ENCODE measurements at places on chromosomes 3 and 15. TPM values are rescaled to one million over a fixed set of nuclear protein-coding genes. Genes with fewer than 3 reads are reported as not detected.
A peak's percentile ranks its signal among the peaks of the same experiment; 100 is the strongest.

DNA sequence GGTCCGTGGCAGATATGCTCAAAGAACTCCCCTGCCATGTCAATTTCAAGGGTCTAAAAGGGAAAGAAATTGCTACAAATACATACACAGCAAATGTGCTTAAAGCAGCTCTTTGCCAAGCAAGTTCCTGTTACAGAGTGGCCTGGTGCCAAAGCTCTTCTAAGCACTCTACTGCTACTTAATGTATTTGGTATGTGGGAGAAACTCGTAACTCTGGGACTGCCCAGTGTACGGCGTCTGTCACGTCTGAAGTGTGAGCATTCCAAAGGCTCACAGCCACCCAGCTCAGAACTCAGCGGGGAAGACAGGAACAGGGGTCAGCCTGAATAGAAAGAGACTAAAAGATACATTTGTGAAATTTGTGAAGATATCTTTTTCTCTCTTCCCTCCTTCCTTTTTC, 54.6 kb downstream of the RBMS3 start:
- peak; percentile 42 for DNase-seq

DNA sequence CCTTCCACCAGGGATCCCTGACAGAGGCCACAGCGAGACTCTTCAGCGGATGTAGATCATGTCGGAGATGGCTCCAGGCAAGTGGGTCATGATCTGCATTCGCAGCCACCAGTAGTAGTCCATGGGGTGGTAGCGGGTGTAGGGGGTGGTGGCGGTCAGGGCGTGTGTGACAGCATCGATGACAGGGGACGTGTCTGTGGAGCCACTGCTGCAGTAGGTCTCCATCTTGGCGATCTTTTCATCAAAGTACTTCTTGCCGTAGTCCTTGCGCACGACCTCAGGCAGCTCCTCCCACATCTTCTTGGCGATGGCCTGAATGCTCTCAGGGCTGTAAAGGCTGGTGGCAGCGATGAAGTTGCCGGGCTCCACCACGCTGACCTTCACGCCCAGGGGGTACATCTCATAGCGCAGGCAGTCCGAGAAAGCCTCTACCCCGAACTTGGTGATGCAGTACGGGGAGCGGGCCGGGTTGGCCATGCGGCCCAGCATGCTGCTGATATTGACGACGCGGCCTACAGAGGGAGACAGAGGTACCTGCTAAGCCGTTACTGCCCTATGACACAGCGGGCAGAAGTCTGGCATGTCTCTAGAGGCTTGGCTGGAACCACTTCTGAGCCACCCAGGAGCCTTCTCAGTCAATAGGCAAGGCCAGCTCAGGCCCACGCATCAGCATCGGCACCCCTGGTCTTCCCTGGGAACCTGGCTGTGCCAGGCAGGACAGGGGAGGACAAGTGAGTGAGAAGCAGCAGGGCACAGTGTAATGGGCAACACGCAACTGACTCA, 43.7 kb downstream of the BDH1 start:
- no peak for DNase-seq

GRCh38 chr15:65893060-65893459, 23.8 kb downstream of the RAB11A start:
- no peak for DNase-seq

DNA sequence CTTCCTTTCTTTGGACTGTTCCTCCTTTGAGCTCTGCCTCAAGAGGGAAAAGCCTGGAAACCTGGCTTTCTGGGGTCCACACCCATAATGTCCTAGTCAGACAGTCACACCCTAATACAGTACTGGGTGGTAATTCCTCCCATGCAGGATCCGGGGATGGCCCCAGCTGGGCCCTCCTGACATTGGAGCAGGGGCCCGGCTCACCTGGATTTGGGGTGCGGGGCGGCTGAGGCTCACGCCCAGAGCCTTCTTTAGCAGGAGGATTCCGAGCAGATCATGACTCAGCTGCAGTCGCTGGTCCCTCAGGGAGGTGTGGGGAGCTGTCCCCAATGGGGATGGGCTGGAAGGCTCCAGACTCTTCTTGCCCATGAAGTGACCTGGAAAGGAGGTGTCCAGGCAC, 1.0 kb downstream of the NMB start:
- no peak for DNase-seq

The VIPR1 gene
- 7.8 TPM for total RNA-seq

- DNase-seq, result no peak
These were observed 44.8 kb downstream of the TMEM39A start for GRCh38 chr3:119418641-119419040.

DNA sequence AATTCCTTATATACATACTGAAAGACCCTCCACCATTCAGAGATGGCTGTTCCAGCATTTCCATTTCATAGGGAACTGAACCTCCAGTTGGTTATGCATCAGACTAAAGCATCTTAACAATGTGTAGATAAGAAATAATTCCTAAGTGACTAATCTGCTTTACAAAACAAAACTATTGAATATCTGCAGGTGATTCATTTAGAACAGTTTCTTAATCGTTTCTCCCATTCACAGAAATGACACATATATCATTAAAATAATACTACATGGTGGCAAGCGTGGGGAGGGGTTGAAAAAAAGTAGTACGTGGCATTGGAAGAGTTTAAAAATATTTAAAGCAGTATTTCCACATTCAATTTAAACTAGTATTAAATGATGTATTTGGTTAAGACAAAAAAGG, 19.5 kb downstream of the COPS2 start:
- DNase-seq, result no peak

Data from omental fat pad (tissue), 4 donors.